ENCODE measurements at places on chromosomes 11 and 22. TPM values are rescaled to one million over a fixed set of nuclear protein-coding genes. Genes with fewer than 3 reads are reported as not detected.

Gene MCAM
- 27.1 TPM for total RNA-seq

DNA sequence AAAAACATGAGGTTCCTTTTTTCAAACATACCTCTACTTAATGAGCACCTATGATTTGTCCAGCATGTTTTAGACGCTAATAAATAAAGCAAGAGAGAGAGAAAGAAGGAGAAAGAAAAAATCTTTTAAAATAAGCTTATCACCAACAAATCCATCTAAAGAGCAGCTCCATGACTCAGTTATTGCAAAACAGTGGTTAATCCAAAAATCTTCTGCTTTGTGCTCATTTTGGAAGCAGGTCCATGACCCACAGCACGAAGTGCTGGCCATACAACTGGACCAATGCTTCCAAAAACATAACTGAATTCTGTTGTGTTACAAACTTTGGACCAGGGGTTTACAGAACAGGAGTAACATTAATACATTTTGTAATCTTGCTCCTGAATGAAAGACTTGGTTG lies 696.6 kb downstream of the KCNA4 start:
- no peak for DNase-seq

DNA sequence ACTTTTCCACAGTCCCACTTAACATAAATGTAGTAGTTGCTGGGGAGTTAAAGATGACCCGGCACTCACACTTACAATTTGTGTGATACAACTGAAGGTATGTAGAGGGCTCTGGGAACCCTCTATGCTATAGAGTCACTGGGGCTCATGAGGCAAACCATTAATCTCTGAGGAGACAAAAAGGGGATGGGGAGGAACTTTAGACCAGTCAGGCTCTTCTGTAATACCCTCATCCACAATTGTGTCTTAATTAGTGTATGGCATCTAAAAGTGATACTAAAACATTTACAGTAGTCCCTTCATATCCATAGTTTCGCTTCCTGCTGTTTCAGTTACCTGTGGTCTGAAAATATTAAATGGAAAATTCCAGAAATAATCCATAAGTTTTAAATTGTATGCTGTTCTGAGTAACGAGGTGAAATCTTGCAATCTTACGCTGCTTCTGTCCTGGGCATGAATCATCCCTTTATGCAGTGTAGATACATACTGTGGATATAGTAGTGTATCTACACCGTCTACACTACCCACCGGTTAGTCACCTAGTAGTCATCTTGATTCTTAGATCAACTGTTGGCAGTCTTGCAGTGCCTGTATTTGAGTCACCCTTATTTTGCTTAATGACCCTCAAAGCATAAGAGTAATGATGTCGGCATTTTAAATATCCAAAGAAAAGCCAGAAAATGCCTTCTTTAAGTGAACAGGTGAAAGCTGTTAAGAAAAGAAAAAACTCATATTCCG lies 12.2 kb downstream of the CBL start:
- DNase-seq = no peak

Gene MFRP
- not detected for total RNA-seq

Gene SEZ6L
- 0.09 TPM for total RNA-seq

- no peak for DNase-seq
Measured at GRCh38 chr11:79546351-79546750, 105.5 kb upstream of the TENM4 start.

Gene MMP8
- total RNA-seq = not detected

DNA sequence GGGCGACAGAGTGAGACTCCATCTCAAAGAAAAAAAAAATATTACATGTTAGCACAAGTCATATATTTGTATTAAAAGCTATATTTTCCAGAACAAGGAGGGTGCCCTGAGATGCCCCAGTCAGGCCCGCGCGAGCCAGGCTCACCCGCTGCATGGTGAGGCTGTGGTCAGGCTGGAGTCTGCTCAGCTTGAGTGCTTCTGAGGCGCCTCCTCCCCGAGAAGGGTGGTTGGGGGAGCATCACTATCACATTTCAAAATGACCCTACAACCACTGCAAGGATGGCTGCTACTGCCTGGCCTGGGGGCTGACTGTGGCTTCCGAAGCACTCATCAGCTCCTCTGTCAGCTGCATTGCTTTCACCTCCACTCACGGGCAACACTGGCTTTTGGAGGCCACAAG lies 77.1 kb downstream of the SCUBE1 start:
- DNase-seq = no peak

DNA sequence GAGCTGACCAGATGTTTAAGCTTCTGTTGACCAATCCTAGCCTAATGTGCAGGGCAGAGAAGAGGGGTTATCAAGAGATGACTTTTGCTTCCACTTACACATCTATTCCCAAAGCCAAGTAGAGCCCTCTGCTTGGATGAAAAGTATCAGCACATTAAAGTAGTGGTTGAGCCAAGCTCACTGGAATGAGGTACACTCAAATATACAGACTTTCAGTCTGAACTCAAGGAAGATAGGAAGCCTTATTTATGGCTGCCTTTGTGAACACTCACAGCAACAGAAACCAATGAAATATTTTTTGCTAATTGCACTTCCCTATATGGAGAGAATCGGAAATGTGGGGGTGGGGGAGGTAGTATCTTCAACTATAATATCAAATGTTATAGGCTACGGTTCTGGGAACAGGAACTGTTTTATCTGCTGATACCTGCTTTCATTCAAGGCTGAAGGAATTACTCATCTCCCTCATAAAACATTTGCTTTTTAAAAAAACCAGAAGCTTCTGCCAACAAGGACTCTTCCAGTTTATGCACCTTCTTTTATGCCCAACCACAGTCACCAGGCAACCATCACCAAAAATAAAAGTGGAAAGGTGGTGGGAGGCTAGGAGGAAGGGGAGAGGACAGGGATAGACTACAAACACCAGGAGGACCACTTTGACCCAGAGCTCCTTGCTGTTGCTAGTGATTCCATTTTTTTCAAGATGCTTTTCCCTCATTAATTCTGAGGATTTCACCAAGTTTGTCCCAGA lies 91.2 kb downstream of the CLPB start:
- DNase-seq = no peak

Data from left colon (tissue), 2 donors.